Left ventricle myocardium inferior (tissue), 1 donor: ENCODE measurements at places on chromosomes 12 and 14. TPM values are rescaled to one million over a fixed set of nuclear protein-coding genes. Genes with fewer than 3 reads are reported as not detected.
A peak's percentile ranks its signal among the peaks of the same experiment; 100 is the strongest.

DNA sequence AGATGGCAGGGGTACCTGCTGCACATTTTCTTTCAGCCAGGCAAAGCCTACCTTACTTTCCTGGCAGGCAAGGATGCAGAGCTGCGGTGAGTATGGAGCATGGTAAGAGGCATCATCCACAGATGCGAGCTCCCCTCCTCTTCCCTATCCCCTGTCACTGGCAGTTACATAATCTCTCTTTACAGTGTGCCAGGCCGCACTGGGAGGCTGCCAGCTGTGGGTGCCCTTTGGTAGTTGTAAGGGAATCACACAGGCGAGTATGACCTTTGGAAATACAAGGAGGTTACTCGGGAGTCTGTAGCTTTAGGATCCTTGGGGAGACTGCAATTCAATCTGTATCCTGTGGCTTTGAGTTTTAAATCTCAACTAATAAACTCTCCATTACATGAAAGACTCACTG lies 132.5 kb downstream of the KTN1 start:
- no peak overlapping the region for H3K4me3 ChIP-seq
- peaks cover 13% of the 10 kb centered on the region for H3K4me1 ChIP-seq
- DNase-seq, result peak; percentile 64
- H3K27me3 ChIP-seq, result no peaks in the 10 kb centered on the region
- no peaks in the 10 kb centered on the region for H3K36me3 ChIP-seq

The TEAD4 gene
- 6.7 TPM for total RNA-seq

The DEPDC4 gene
- total RNA-seq, result 0.47 TPM

- no peak overlapping the region for H3K4me3 ChIP-seq
- H3K27ac ChIP-seq, result no peak overlapping the region
- peaks cover 12% of the 10 kb centered on the region for H3K4me1 ChIP-seq
- no peaks in the 10 kb centered on the region for H3K36me3 ChIP-seq
Observed at GRCh38 chr12:98471085-98471484, 44.3 kb upstream of the TMPO start.

The KRT82 gene
- total RNA-seq, result not detected

DNA sequence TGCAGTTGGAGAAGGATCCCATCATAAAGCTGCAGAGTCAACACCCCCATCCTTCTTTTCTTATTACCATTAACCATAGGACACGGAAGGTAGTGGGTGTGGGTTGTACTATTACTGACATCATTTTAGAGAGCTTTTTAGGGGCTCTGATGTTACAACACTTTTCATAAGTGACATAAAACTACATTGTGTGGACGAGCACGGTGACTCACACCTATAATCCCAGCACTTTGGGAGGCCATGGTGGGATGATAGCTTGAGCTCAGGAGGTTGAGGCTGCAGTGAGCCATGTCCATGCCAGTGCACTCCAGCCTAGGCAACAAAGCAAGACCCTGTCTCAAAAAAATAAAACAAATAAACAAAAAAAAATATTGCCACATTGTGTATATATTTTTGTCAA lies 167.1 kb downstream of the DUSP6 start:
- DNase-seq, result no peak
- H3K4me1 ChIP-seq, result peaks cover 18% of the 10 kb centered on the region
- no peak overlapping the region for H3K27ac ChIP-seq
- H3K36me3 ChIP-seq, result no peaks in the 10 kb centered on the region
- no peak overlapping the region for H3K4me3 ChIP-seq

DNA sequence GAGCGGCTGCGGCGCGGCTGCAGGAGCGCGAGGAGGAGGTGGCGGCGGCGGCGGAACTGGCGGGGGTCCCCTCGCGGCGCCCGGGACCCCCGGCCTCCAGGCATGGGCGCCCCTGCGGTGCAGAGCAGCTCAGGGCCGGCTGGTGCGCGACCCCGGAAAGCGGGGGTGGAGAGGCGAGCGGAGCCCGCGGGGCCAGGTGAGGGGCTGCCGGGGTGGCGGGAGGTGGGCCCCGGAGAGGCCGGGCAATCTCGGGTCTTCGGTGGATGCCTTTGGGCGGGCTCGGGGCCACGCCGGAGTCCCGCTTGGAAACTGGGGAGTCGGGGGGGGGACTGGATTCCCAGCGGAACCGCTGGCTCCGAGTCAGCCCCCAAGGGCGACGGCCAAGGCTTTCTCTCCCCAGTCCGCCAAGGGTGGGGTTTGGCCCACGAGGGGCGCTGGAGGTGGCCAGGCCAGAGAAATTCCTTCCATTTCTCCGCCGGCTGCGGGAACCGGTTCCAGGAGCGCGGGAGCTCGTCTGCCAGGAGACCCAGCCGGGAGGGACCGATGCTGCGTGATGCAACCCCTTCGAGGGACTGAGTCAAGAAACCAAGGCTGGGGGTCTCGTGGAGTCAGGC lies 13.9 kb upstream of the NR4A1 start:
- peaks cover 94% of the 10 kb centered on the region for H3K4me1 ChIP-seq
- no peaks in the 10 kb centered on the region for H3K36me3 ChIP-seq
- no peaks in the 10 kb centered on the region for H3K27me3 ChIP-seq
- peak overlapping the region; percentile 75 for H3K4me3 ChIP-seq
- peak; percentile 58 for DNase-seq
- H3K27ac ChIP-seq, result peak overlapping the region; percentile 96

The SLC25A47 gene
- total RNA-seq, result not detected

DNA sequence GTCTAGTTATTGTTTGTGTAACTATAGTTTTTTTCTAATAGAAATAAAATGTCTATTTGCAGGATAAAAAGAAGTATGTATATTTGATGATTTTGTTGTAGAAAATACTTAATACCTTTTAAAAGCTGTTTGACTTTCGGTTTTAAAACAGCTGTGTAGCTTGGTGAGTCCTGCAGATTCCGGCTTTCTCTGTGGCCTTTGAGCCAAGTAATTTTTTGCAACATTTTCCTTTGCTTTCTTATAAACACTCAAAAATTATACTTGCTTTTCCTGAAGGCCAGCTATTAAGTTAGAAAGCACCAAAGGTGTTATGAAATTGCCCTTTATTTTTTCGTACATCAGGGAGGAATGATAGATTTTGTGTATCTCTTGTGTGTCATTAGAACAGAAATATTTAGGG lies 63.6 kb downstream of the CRADD start:
- H3K4me3 ChIP-seq, result peak overlapping the region; percentile 71
- H3K4me1 ChIP-seq, result peaks cover 77% of the 10 kb centered on the region
- no peak for DNase-seq

- no peaks in the 10 kb centered on the region for H3K36me3 ChIP-seq
- no peak overlapping the region for H3K4me3 ChIP-seq
- DNase-seq, result no peak
- no peaks in the 10 kb centered on the region for H3K27me3 ChIP-seq
- no peak overlapping the region for H3K27ac ChIP-seq
Observed at GRCh38 chr14:55968741-55969140, 149.5 kb upstream of the PELI2 start.

DNA sequence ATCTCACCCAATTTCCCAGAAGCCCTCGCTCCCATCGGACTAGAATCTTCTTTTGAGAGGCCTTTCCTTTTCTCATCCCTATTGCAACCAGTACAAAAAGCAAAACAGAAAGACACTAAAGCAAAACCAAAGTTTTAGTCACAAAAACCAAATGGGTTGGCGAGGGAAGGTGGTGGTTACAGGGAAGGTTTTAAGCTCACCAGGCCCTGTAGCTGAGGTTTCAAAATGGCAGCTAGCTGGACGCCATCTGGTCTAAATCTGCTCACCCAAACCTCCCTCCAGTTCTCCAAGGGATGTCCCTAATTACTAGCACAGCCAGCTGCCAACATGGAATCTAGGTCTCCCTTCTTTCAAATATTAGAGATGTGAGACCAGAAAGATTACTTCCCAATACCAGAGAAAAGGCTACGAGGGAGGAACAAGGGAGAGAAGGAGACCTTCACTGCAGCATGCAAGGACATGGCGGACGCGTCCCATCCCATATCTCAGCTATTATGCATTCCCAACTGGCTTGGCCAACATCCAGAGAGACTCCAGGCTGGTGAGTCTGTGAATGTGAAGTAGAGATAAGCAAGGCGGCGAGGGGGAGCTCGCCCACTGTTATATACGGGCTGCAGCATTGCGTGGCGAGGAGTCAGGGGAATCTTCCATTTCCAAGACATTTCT lies 70.8 kb downstream of the DPF3 start:
- H3K36me3 ChIP-seq, result no peaks in the 10 kb centered on the region
- H3K4me1 ChIP-seq, result peaks cover 46% of the 10 kb centered on the region
- no peaks in the 10 kb centered on the region for H3K27me3 ChIP-seq
- no peak overlapping the region for H3K4me3 ChIP-seq

The DNAH10 gene
- total RNA-seq, result not detected

DNA sequence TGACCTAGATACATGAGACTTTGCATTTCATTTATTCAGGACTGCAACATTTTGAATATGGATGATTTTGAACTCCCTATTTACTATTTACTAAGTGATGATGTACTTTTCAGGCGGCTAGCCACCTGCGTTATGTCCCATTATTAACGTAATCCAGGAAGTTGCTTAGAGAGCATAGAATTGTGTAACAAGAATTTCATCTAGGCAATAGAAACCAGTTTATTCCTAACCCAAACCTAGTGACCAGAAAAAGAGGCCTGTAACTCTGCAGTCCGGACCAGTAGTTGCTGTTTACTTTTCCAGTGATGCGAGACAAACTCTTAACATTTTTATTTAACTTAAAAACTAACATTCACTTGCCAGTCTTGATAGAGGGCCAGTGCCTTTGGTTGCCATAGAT lies 12.3 kb downstream of the NUDT4 start:
- peaks cover 85% of the 10 kb centered on the region for H3K4me1 ChIP-seq
- H3K27me3 ChIP-seq, result no peaks in the 10 kb centered on the region
- H3K4me3 ChIP-seq, result peak overlapping the region; percentile 29
- no peak for DNase-seq
- peaks cover 25% of the 10 kb centered on the region for H3K36me3 ChIP-seq

GRCh38 chr14:38065106-38065762 lies 142.5 kb upstream of the SSTR1 start:
- no peaks in the 10 kb centered on the region for H3K4me1 ChIP-seq
- no peak overlapping the region for H3K4me3 ChIP-seq
- no peaks in the 10 kb centered on the region for H3K27me3 ChIP-seq
- no peaks in the 10 kb centered on the region for H3K36me3 ChIP-seq
- H3K27ac ChIP-seq, result no peak overlapping the region
- DNase-seq, result no peak

The RDH16 gene
- total RNA-seq, result 0.19 TPM

- peaks cover 8% of the 10 kb centered on the region for H3K27me3 ChIP-seq
- no peak overlapping the region for H3K4me3 ChIP-seq
- peak; percentile 11 for DNase-seq
- no peak overlapping the region for H3K27ac ChIP-seq
Observed at GRCh38 chr12:34401659-34402227, 379.4 kb downstream of the ALG10 start.

GRCh38 chr14:71511152-71511551 lies 421.1 kb upstream of the RGS6 start:
- no peak overlapping the region for H3K27ac ChIP-seq
- no peak for DNase-seq
- no peaks in the 10 kb centered on the region for H3K27me3 ChIP-seq
- H3K36me3 ChIP-seq, result no peaks in the 10 kb centered on the region
- H3K4me3 ChIP-seq, result no peak overlapping the region

- H3K27ac ChIP-seq, result no peak overlapping the region
- H3K36me3 ChIP-seq, result peaks cover 47% of the 10 kb centered on the region
- peaks cover 46% of the 10 kb centered on the region for H3K4me1 ChIP-seq
- H3K4me3 ChIP-seq, result no peak overlapping the region
- H3K27me3 ChIP-seq, result no peaks in the 10 kb centered on the region
Observed at GRCh38 chr14:96519970-96520369, 17.8 kb downstream of the PAPOLA start.
